ENCODE measurements at places on chromosomes 2 and 18.

GRCh38 chr2:225017098-225017685 is 25.1 kb downstream of the DOCK10 start:
- no peak for DNase-seq

DNA sequence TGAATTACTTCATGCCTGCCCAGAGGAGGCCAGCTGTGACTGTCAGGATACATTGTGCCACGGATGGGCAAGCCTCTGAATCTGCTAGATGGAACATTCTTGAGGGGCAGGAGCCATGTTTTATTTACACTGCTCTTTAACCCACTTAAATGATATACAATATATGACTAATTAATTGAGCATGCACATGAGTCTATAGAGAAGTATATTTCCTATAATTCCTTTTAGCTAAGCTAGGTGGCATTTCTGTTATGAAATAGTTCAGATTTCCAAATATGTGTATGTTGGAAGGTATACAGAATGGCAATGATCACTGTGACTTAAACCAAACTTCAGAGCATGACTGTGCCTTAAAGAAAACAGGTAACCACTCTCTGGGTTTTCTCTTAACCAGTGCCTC is 131.7 kb downstream of the RAB3GAP1 start:
- DNase-seq: no peak

DNA sequence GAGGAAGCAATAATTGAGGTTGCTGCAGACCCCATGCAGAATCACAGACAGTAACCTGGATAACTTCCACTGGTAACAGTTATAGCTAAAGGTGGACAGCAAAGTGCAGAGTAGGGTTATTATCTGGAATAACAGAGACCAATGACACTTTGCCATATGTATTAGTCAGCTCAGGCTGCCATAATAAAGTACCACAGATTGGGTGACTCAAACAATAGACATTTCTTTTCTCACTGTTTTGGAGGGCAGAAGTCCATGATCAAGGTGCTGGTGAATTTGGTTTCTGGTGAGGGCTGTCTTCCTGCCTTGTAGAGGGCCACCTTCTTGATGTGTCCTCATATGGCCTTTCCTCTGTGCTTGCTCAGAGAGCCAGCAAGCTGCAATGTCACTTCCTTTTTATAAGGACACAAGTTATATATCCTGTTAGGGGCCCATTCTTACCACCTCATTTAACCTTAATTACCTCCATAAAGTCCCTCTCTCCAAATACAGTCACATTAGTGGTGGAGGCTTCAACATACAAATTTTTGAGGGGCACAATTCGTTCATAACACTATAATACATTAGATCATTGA is 191.0 kb upstream of the LRP1B start:
- DNase-seq: peak; percentile 1

GRCh38 chr2:29749041-29749440 is 172.3 kb downstream of the ALK start:
- DNase-seq: no peak

DNA sequence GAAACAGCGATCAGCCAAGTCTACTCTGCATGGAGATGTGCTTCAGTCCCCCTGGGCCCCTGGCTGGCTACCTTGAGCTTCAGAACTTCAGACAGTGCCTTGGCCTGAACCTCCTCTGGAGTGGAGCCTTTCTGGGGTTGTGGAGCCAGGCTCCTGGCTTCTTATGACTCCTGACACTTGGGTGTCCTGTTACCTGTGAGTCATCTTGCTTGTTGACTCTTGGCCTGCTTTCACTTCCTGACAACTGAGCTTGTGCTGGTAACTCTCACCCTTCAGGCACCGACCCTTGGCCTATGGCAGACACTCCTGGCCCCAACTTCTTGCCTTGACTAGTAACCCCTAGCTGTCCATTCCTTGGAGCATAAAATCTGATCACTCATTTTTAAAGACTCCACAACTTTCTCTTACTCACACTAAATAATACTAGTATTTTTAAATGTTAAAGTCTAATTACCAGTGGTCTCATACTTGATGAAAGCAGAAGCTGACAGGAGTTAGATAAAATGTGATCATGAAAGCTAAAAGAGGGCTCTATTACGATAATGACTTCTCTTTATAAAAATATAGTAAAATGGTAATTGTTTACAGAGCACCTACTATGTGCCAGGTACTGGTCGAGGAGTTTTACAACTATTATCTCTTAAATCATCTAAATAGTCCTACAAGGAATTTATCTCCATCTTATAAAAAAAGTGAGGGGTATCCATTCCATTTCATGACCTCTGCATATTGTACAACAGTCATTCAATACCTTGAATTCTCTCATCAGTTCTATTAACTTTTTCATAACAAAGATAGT is 46.3 kb upstream of the VIT start:
- DNase-seq: peak; percentile 48

DNA sequence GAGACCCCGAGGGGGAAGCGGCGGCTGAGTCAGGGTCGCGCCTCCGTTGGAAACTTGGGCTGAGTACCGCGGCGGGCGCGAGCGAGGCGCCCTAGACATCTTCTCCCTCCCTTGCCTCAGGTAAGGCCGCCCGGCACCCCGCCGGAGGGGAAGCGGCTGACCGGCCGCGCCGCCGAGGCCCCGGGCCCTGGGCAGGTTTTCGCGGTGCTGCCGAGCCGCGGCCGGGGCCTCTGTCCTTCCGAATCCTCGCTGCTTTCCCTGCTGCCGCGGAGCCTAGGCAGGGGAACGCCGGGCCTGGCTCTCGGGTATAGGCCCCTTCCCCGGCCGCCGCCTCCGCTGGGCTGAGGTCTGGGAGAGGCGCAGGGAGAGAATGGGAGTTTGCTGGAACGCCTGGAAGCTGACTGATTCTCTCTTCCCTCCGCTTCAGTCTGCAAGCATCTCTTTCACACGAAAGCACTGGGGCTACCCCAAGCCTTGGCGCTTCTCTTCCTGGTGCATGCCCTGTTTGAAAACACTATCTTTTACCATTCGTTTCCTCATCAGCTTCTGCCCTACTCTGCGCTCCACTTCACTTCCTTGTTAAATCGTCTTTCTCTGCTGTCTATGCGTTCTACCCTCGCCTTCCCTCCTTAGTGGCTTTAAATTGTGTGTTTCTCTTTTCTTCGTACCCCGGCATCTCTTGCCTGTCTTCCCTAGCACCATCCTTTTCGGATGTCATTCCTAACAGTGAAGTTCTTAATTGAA is 652 bp downstream of the PPM1B start:
- DNase-seq: peak; percentile 24

DNA sequence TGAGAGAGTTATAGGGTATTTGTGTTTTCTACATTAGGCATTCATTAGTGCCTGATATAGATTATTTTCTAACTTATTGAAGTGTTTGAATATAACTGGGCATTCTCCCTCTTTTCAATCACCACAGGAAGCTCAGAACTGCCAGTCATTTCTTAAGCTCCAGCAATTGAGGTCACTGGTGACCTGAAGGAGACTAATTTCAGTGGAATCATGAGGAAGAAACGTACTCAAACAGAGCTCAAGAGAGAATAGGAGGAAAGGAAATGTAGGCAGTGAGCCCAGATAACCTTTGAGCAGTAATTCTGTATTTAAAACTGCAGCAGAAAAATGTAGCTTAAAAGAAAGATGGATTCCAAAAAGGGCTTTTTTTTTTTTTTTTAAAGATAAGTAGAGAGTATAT is 1035.5 kb downstream of the SOCS6 start:
- no peak for DNase-seq
